ENCODE measurements at places on chromosomes 5 and 9.

- no peak for DNase-seq
These were observed 53.7 kb downstream of the LHFPL2 start for GRCh38 chr5:78594610-78595457.

GRCh38 chr9:121949364-121949763 is 143.7 kb downstream of the TTLL11 start:
- no peak for DNase-seq

GRCh38 chr9:81673310-81673709 is 16.0 kb downstream of the TLE1 start:
- DNase-seq = no peak

GRCh38 chr9:95055334-95055850 is 262.1 kb downstream of the FANCC start:
- no peak for DNase-seq

GRCh38 chr5:31855134-31856040 is 216.5 kb downstream of the PDZD2 start:
- no peak for DNase-seq

- DNase-seq = no peak
These were observed 103.3 kb downstream of the ESM1 start for GRCh38 chr5:54882101-54882500.

GRCh38 chr9:71844808-71845207 is 66.2 kb downstream of the ABHD17B start:
- DNase-seq = no peak

DNA sequence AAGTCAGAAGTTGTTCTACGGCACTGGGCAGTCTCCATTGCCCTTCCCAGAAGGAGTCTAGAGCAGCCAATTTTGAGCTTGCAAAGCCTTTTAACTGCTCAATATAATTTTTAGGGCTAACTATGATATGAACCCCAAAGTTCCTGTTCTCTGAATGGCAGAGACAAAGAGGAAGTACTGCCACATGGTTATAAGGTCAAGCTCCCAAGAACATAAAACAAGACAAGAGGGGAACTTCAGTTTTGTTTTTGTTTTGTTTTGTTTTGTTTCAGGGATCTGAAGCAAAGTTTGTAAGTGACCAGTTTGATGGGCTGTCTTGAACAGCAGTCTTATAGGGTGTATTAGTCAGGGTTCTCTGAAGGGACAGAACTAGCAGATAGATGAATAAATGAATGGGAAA is 11.9 kb upstream of the SMC2 start:
- DNase-seq = no peak

- no peak for DNase-seq
These were observed 68.5 kb downstream of the FOXD1 start for GRCh38 chr5:73380041-73380440.

DNA sequence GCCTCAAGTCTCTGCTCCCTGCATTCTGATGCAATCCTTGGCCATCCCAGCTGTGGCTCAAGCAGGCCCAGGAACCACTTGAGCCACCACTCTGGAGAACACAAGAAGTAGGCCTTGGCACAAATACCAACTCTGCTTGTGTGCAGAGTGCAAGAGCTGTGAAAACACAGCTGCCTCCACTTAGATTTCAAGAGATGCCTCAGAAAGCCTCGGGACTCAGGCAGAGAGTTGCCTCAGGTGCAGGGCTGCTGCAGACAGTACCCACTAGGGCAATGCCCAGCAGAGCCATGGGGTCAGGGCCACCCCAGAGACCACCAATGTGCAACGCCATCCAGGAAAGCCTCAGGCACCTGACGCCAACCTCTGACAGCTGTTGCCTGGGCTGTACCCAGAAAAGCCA is 82.4 kb downstream of the FREM1 start:
- DNase-seq = no peak

DNA sequence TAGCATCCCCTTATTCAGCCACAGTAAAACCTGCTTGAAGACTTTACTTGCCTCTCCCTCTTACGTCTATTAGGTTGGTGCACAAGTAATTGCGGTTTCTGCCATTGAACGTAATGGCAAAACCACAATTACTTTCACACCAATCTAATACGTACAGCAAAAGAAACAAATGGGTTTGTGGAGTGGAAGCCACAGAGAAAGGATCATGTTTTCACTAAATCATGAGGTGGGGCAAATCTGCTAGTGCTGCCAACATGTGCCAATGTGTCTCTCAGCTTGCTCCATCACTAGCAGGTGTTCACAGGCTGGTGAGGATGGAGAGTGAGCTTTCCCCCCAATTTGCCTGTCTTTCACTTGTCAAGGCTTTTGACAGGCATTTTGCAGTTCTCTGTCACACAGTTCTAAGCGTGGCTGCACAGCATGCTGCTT is 15.9 kb downstream of the DMAC1 start:
- DNase-seq = no peak

GRCh38 chr5:159230657-159231056 is 21.3 kb upstream of the RNF145 start:
- DNase-seq = no peak

DNA sequence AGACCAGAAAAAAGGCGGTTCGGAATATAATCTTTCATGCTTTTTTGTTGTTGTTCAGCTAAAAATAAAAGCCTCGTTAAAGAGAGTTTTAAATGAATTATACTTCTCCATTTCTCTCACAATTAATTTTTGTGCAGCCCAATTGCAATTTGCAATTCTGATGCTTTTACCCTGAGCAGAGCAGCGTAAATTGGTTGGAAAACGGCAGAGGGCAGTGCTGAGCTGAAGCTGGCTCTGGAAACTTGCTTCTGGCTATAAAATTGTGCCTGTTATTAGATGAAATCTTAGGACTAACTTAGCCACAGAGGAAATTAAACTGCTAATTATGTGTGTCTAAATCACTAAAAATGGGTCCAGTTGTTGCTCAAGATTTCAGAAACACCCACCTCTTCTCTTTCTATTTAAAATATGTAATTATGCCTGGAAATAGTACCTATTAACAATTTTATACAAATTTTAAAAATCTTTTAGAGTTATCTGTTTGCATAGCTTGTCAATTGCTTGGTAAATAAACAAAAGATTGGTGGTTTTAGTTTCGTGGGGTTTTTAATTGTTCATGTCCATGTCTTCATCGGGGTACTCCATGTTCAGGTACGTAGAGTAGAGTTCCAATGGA is 441.8 kb upstream of the TLE4 start:
- no peak for DNase-seq

- no peak for DNase-seq
These were observed 47.6 kb downstream of the ACO1 start for GRCh38 chr9:32431940-32432555.

- no peak for DNase-seq
These were observed 210.3 kb downstream of the SREK1 start for GRCh38 chr5:66354422-66354821.

GRCh38 chr5:38911933-38912332 is 66.1 kb downstream of the OSMR start:
- no peak for DNase-seq

DNA sequence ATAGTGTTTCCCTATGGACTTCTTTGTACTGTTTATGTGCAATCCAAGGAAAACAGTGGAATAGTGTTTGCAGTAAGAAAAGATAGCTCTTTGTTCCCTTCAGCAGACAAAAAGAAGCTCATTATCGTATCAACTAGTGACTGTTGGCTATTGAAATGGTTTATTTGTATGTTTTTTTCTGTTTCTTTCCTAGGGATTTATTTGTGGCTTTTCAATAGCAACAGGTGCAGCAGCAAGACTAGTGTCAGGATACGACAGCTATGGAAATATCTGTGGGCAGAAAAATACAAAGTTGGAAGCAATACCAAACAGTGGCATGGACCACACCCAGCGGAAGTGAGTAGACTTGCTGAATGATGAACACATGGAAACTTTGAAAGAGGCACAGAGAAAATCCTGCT is 65.1 kb downstream of the SLC44A1 start:
- DNase-seq = no peak

DNA sequence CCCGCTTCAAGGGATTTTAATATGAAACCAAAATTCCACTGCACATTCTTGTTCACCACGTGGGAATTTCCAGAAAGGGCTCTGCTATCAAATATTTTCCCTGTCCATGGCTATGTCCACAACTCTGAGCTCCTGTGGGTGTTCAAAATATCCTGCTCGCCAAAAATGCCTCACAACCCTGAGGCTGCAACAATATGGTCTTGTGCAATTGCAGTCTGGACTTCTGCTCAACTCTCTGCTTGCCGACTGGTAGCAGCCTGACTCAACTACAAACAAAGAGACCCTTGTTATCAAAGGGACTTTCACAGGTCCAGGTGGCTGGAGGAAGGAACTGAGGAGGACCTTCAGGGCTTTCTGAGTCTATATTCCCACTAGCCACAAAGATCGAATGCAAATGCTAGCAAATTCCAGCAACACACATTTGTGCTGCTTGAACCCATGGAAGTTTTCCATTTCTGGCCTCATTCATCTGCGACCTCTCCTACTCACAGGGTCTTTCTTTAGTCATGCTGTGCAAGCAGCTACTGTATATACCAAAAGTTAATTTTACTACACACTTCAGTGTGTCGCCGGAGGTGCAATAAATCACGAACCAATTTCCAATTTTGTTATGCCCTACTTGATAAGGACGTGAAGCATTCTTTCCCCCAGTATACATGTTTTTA is 169.2 kb upstream of the SLC30A5 start:
- no peak for DNase-seq

- DNase-seq = peak; percentile 28
These were observed 1.7 kb downstream of the AHRR start for GRCh38 chr5:322942-323879.

- DNase-seq = no peak
These were observed 55.9 kb downstream of the DAP start for GRCh38 chr5:10704949-10705621.

GRCh38 chr5:175798626-175799025 is 72.8 kb upstream of the CPLX2 start:
- no peak for DNase-seq
